ENCODE measurements at places on chromosomes 6 and 20. TPM values are rescaled to one million over a fixed set of nuclear protein-coding genes. Genes with fewer than 3 reads are reported as not detected.

The AVP gene
- total RNA-seq: not detected

DNA sequence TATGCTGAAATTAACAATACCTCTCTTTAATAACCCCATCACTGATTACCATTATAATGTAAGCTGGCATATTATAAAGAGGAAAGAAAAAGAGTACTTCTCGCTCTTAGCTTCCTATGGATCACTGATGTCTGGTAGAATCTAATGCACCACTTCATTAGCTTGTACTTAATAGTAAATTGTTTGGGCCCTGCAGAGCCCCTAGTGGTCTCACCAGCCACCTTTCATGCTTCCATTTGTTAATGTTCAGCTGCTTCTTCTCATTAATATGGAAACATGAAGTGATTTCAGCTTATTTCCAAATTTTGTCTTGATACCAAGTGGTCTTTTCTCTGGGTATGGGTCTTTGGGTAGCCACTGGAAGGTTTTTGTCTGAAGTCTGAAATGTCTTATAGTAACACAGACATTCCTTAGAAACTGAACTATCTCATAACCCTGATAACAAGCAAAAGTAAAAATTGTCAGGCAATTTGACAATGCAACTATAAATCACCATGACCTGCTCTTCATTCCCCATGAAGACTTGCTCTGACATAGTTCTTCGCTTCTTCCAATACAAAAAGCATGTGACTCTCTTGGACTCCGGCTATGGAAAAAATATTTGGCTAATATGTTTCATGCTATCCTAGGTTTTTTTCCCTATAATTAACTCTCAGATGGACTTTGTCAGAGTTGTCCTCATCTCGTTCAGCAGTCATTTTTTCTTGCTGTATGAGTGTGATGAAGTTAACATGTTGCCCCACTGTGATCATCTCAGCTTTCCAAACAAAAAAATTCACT, 395.8 kb upstream of the MARCKS start:
- no peak for DNase-seq

The CPNE5 gene
- total RNA-seq: 13.0 TPM

- DNase-seq: no peak
These were observed 13.8 kb upstream of the B4GALT5 start for GRCh38 chr20:49727478-49727877.

The RNF8 gene
- 10.0 TPM for total RNA-seq

The BNIP5 gene
- not detected for total RNA-seq

- DNase-seq: no peak
These were observed 649.1 kb upstream of the GJE1 start for GRCh38 chr6:141483598-141484061.

The CFAP206 gene
- 9.5 TPM for total RNA-seq

DNA sequence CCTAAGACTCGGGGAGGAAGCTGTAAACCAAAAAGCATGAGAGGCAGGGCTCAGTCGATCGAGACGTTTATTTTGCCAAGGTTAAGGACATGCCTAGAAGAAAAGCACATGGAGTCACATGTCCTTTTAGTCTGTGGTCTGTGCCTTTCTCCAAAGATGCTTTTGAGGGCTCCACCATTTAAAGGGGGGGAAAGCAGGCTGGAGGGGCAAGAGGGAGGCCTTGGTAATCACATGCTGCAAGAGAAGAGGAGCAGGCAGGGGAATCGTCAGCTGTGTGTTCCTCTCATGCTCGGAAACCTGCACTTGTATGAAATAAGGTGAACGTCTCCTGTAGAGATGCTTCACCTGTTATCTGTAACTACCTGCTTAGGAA, 9.1 kb upstream of the YTHDF1 start:
- DNase-seq: no peak

- DNase-seq: no peak
These were observed 143.7 kb downstream of the REV3L start for GRCh38 chr6:111339294-111339693.

The CST8 gene
- total RNA-seq: not detected

The HLA-DQA1 gene
- total RNA-seq: 20.9 TPM

DNA sequence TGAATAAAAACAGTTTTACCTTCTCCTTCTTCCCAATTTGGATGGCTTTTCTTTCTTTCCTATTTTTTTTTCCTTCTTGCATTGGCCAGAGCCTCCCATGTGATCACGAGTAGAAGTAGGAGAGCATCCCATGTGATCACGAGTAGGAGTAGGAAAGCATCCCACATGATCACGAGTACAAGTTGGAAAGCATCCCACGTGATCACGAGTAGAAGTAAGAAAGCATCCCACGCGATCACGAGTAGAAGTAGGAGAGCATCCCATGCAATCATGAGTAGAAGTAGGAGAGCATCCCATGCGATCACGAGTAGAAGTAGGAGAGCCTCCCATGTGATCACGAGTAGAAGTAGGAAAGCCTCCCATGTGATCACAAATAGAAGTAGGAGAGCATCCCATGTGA, 218.6 kb downstream of the DLL1 start:
- DNase-seq: no peak

The TNFRSF21 gene
- total RNA-seq: 13.5 TPM

DNA sequence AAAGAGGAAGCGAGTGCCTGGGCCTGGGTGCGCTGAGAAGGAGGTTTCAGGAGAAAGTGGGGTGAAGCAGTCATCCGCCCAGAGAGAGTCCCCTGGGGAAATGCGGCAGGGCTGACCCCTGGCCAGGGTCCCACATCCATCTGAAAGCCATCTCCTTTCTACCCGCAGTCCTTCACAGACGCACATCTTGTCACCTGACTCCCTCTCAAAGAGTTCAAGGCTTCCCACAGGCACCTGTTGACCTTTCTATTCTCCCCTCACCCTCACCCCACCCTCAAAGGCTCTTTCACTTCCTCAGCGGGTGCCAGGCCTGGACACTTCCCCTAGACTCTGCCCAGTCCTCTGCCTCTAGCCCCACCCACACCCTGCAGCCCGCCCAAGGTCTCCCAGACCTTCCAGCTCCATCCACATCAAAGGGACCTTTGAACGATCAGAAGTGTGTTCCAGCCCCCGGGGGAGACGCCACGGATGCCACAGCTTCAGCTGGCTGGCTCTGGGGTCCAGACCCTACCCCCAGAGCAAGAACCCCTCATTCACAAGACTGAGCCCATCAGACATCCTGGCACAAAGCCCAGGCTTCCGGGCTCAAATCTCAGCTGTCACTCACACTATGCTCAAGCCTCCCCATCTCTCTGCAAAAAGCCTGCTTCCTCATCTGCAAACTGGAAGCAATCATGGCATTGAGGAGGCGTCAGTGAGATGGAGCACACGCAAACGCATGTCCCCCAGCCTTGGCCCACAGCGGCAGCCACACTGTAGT, 2.1 kb downstream of the CTSZ start:
- no peak for DNase-seq

GRCh38 chr6:142950291-142950690, 5.3 kb upstream of the HIVEP2 start:
- DNase-seq: no peak

The MCCD1 gene
- not detected for total RNA-seq

The ELMO2 gene
- 25.4 TPM for total RNA-seq

GRCh38 chr6:48426636-48427035, 315.6 kb upstream of the PTCHD4 start:
- DNase-seq: no peak

DNA sequence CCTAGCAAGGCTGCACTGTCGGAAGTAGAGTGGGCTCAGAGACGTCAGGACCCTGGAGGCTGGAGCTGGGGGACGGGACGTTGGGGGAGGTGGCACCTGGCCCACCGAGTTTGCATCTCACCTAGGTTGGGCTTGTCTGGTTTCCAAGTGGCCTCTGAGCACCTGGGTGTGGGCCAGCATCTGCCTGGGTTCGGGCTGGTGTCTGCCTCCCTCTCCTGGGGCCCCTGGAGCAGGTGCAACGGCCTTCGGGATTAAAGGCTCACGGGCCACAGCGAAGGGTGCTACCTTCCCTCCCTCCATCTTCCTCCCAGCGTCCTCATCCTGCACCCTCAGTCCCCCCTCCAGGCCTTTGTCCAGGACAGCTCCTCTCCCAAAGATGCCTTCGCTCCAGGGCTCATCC, 6.0 kb downstream of the HRH3 start:
- DNase-seq: no peak

- DNase-seq: no peak
These were observed 75.5 kb upstream of the CD2AP start for GRCh38 chr6:47402081-47402480.

The SLC26A8 gene
- total RNA-seq: not detected

The CTCFL gene
- not detected for total RNA-seq

The ELOVL2 gene
- 0.30 TPM for total RNA-seq

DNA sequence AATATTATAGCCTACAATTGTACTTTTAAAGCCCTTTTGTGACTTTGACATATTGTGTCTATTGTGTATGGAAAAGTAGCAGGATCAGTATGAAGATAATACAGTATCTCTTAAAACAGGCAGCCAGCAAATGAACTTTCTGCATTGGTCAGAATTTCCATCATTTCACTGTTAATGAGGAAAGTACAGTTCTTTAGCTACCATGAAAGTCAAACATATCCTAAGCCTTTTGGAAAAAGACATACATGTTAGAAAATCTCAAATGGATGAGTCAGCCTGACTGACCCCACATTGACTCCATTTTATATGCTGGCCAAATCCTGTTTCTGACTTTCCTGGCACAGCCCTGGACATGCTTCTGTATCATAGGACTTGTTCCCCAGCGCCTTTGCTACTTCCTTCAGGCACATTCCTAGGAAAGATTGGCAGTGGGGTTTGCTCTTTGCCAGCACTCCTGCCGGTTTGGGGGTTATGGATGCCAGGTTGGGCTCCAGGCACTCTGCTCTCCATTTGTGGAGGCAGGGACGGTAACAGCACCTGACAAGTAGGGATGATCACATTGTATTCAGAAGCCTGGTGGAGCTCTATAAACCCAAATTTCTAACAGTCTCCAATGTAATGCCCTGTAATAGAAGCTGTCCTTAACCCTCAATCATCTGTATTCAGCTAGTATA, 43.7 kb downstream of the TOP1 start:
- DNase-seq: peak; percentile 47

The TUBB1 gene
- 0.15 TPM for total RNA-seq

The MRAP2 gene
- total RNA-seq: 0.36 TPM

The SPACA1 gene
- not detected for total RNA-seq

DNA sequence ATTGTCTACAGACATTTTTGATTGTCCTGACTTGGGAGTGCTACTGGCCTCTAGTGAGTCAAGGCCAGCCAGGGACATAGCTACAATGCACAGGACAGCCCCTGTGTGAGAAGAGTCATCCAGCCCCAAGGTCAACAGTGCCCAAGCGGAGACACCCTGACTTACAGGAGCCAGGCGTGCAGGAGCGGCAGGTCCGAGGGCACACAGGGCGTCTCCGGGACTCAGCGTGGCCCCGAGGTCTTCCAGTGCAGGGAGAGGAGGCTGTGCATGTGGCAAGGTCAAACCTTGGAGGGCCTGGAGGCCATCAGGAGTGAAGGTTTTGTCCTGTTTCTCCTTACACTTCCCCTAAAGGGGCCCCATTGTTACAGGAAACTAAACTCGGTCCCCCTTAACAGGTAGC, 41.3 kb upstream of the QKI start:
- no peak for DNase-seq

DNA sequence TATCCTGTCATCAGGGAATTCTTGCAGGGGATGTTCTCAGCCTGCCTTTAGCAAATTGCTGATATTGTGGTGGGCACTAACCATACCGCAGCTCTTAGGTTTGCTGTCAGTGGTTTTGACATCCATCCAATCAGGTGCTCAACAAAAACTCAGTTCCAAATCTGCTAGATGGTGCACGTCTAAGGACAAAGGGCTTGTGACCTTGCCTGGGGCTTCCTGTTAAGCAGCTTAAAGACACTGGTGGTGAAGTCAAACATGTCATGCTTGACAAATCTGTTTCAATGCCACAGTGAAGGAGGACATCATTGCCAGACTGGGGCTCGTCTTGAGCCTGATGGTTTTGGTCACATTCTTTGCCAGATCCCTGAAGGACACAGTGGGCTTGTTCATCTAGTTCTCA, 179.8 kb upstream of the NOX3 start:
- DNase-seq: no peak

DNA sequence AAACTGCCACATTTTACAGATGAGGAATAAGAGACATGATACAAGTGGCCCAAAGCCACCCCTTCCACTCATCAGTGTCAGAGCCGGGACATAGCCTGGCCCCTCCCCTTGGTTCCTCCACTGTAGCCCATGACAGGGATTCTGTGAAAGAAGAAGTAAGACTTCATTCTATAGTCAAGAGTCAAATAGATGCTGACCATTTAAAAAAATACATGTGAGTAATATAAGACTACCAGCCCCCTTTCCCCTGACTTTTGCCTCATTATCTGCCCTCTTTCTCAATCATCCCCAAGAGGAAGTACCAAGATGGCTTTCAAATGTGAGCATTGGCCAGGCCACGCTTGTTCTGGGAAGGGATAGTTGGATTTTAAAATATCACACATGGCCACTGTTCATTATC, 57.8 kb upstream of the TAB2 start:
- DNase-seq: no peak

DNA sequence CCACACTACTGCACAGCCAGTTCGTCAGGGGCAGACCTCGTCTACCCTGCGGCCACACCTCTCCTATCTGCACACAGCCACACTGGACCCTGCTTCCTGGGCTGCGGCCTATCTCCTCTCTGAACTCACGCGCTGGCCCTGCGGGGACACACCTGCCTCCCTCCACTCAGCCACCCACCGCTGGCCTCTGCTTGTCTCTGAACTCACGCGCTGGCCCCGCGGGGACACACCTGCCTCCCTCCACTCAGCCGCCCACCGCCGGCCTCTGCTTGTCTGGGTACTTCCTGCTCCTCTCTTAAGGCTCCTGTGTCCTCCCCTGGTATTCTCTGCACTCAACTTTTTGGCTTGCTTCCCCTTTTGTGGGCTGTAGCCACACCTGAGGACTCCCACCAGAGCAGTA, 52.3 kb downstream of the HUS1B start:
- no peak for DNase-seq

- no peak for DNase-seq
These were observed 430.5 kb upstream of the EPHA7 start for GRCh38 chr6:93849857-93850256.

DNA sequence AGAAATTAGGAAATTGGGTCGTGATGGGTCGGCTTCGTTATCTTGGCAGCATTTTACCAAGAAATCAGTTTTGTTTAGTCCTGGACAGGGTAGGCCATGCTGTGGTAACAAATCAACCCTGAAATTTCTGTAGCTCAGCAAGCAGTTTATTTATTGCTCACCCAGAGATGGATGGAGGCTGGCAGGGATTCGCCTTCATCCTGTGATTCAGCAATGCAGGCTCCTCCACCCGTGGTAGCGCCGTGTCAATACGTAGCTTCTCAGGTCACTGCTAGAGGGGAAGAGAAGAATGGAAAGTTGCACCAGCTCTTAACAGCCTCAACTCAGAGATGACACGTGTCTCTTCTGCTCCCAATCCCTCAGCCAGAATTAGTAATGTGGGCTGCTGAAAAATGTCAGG, 157.0 kb upstream of the SGK1 start:
- no peak for DNase-seq

- no peak for DNase-seq
These were observed 63.4 kb downstream of the LRRC1 start for GRCh38 chr6:53858196-53858595.

DNA sequence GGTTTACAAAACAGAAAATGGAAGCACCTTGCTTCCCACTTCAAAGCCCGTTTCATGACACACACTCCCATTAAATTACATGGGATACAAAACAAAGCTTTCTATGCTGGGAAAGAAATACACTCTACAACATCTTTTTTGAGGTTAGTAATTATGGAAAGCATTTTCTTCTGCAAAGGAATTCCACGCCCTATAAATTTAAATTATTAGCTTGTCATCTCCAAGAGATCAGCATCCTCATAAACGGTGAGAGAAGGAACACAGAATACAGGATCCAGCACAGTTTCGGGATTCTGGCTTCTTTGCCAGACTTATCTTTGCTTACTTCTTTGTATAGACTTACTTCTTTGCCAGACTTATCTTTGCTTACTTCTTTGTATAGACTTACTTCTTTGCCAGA, 1.3 kb upstream of the SMPDL3A start:
- DNase-seq: no peak
